ENCODE measurements at places on chromosomes 2 and 18.
A peak's percentile ranks its signal among the peaks of the same experiment; 100 is the strongest.

- DNase-seq, result peak; percentile 84
Observed at GRCh38 chr2:102736410-102737409, 25.1 kb upstream of the TMEM182 start.

DNA sequence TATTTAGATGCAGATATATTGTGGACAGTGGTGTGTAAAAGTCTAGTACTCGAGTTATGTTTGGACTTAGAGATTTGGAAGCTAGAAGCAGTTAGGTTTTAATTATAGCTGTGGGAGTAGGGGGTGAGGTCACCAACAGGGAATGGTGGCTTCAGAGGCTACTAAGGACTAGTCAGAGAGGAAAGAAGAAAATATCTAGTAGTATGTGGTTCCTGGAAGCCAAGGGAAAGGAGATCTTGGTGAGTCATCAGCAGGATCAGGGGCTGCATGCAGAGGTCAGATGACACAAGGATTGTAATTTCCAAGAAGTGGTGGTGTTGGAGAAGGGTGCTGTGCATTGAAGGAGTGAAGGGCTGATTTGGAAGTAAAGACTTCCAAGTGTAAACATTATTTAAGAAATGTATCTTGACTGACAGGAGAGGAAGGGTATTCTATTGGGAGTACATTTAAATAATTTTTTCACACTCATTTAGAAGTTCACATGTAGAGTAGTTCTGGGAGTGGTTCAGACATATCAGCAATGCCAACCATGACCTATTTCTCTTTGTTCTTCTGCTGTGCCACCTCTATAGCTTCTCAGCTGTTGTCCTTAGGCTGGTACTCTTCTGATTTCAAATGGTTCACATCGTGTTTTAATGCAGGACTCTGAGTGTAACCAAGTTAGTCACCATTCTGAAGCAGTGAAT, 59.1 kb downstream of the ACSL3 start:
- no peak for DNase-seq

- DNase-seq, result no peak
Observed at GRCh38 chr18:58955738-58956137, 91.1 kb downstream of the ZNF532 start.

DNA sequence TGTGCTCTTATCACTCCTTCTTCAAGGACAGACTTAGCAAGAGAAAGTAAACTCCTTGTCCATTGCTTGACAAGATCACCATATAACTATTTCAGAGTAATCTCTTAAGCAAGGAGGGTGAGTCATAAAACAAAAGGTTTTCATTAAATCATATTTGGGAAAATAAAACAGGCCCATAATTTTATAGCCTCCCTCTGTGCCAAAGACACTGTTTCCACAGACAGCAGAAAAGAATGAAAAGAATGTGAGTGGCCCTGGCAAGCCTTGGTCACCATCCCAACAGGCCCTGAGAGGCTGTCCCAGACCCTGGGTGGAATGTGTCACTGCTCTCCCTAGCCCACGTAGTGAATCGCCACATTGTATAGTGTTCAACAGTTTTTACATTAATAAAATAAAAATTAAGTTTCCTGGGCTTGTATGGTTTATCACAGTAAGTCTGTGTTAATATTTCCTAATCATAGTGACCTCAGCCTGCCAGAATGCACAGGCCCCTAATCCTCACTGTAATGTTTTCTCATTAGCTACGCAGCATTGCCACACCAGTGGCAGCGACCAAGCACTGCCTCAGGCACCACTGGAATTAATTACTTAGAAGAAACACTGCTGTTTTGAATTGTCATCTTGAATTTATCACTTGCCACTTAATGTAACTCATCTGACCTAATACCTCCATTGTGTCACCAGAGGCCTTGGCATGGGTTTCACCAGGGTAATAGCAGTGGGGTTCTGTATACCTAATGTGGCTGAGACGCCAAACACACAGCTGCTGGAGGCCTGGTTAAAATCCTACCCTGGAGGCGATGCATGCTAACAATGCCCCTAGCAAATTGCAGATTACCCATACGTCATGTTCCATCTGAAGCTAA, 401.9 kb downstream of the LNPK start:
- DNase-seq, result no peak

DNA sequence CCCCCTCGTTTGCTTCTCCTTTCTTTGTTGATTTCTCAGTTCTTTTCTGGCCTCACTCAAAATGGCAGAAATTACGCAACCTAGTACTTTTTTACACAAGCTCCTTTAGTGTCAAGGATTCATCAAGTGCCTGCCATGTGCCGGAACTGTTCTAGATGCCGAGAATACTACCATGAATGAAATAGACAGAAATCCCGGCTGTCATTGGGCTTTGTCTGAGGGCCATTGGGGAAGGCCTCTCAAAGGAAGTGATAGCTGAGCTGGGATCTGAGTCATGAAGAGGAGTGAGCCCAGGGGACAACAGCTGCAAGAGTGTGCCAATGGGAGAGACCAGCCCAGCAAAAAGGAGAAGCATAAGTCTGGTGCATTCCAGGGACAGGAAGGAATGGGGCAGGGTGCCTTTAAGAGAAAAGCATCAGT, 34.3 kb upstream of the PPP1CB start:
- DNase-seq, result peak; percentile 20

GRCh38 chr2:171703574-171704347, 16.5 kb downstream of the DYNC1I2 start:
- DNase-seq, result peak; percentile 49

- no peak for DNase-seq
Observed at GRCh38 chr2:71792926-71793761, 339.8 kb downstream of the DYSF start.

GRCh38 chr2:231218366-231218765, 19.9 kb downstream of the ARMC9 start:
- no peak for DNase-seq

- no peak for DNase-seq
Observed at GRCh38 chr18:64678048-64678447, 529.2 kb upstream of the LINC00305 start.

DNA sequence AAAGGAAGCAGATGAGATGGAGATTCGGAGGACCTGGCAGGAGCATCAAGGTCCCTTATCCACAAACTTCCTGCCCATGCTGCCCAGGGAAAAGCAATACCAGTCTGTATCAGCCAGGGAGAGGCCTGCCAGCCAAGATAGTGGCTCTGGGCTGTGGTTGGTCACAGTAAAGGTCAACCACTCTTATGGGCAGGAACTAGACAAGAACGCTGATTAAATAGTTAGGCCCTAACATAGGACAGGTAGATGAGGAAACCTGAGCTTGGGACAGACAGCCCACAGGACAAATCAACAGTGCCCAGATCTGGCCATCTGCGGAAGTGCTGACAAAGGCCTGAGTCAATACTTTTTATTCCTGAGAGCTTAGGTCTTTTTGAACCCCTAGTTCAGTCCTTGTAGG, 10.7 kb downstream of the PSTPIP2 start:
- DNase-seq, result no peak

GRCh38 chr2:236665572-236666118, 96.0 kb downstream of the ACKR3 start:
- no peak for DNase-seq

- DNase-seq, result no peak
Observed at GRCh38 chr2:205133544-205133943, 548.8 kb upstream of the NRP2 start.

GRCh38 chr2:217279556-217279955, 419.7 kb upstream of the TNP1 start:
- no peak for DNase-seq
